Stimulated activated CD4-positive, alpha-beta T cell treated with anti-CD3 and anti-CD28 coated beads, Interleukin-4, amount 100 ng/mL, for 48 hours (primary cell): ENCODE measurements at places on chromosomes 12 and 14.
A peak's percentile ranks its signal among the peaks of the same experiment; 100 is the strongest.

GRCh38 chr12:68198507-68199086 lies 27.0 kb downstream of the IL26 start:
- no peak for DNase-seq

- no peak for DNase-seq
These were observed 93.2 kb downstream of the FBXW8 start for GRCh38 chr12:117003883-117004404.

- DNase-seq = no peak
These were observed 178.1 kb upstream of the NOVA1 start for GRCh38 chr14:26775765-26776563.

DNA sequence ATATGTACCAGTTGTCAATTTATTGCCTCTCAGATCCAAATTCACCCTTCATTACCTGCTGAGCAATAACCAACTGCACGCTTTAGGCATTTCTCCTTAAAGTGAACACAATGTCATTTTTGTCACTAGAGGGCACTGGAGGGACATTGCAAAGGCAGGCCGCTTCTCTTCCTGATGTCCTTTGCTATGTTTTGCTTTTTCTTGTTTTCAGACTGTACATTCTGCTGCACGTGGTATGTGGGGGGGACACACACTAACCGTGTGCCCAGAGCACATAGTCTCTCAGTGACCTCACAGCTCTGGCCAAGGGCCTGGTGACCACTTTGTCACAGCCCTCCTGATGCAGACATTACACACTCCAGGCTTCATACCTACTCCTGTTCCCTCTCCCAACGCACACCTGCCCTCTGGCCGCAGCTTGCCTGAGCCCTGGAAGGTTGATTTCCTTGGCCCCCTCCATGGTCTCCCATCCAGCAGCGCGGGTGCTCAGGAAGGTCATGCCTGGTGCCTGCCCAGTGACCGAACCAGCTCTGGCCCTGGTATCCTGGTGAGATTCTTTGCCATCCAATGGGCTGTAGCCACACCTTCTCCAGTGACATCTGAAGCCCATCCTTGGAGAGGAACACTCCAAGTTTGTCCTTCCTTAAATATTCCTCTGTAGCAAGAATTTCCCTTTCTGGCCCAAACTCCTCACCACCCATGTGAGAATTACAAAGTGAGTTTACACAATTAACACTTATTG lies 39.9 kb downstream of the MYO1H start:
- DNase-seq = no peak

GRCh38 chr12:2834581-2835491 lies at the start of gene NRIP2:
Gene NRIP2, minus strand, starts transcription at chr12:2835035. Its CDS starts 52 bp downstream, at chr12:2834983.
- DNase-seq = no peak

DNA sequence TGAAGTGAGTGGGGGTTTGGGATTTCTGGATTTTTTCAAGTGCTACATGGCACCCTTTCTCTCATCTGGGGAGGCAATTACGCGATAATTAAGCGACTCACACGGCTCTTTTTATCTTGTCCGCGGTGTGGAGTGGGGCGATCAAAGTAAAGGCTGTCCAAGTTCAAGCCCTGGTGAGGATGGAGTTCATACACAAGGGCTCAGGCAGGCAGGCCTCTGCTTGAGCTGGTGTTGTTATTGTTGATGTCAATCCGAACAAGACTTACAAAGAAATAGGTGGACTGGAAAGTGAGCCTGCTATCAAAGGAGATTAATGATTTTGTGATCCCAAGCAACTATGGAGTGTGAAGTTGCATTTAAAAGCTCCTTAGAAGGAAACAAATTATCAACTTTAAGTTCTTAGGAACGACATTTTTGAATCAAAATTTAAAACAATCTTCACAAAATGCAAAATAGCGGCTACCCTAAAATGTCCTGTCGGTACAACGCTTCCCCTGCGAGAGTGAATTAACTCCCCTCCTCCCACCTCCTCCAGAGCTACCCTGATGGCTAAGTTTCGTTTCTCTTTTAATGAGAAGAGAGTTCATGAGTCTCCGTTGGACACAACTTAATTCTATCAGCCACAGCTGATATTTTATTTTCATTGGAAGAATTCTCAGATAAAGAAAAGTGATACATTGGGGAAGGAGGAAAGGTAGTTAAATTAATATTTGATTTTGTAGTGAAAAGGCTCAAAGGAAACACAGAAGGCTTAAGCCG lies 5.9 kb downstream of the FOXA1 start:
- no peak for DNase-seq

DNA sequence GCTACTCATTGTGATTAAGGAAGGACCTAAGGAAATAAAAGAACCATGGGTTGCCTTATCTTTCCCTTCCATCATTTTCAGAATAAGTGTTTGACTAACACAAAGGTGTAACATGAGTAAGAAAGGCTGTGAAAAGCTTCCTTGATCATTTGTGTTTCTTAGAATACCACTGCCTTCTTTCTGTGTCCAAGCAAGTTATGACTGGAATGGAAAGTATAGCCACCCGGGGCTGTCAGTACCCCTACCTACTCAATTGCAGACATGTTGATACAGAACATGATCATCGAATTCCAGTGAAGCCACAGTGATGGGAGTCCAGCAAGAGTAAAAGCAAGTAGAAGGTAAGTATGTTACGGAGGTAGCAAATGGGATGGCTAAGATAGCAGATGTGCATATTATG lies 209.8 kb downstream of the PELI2 start:
- DNase-seq = no peak

- no peak for DNase-seq
These were observed 10.6 kb downstream of the AHNAK2 start for GRCh38 chr14:104967386-104968152.

DNA sequence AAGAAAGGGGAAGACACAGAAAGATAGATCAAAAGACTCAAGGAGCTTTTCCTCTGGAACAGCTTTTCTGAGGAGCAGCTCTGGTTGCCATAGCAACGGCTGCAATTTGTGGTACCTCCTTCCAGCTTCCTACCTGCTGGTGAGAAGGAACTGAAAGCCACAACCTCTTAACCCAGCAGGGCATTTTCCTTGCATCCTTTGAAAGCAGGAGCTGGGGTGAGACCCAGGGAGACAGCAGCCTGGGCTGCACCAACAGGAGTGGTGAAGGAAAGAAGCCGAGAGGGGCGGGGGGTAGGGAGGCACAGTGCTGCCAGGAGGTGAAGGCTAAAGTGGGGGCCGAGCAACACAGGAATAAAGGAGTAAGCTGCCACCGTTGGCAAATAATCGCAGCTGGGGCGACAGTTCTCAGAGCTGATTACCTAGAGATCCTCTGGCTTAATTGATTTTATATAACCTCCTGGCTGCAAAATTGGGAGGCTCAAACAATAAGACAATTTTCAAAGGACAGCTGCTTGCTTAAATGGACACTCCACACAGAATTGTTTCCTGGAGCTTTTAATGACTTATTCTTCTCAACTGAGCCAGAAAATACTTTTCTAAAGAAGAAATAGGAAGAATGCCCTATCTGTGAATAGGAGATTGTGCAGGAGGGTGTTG lies 129.4 kb downstream of the RPAP3 start:
- DNase-seq = no peak

GRCh38 chr14:54332490-54332889 lies 64.3 kb upstream of the CDKN3 start:
- no peak for DNase-seq

DNA sequence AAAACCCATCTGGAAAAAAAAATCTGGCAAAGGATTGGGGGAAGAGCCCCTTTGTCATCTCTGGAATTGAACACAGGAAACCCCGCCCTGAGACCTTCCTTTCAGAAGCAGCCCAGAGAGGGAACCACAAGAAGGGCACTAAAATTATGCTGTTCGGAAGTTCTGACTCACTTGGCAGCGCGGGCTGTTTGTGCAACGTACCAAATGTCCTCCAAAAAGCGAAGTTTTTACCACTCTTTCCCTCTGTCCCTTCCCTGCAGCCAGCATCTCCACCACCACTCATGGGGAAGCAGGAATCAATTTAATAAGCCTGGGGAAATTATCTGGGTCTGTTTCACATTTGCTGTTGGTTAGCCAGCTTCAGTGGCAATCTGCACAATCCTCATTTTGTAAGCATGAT lies 3.2 kb upstream of the SYNE3 start:
- DNase-seq = peak; percentile 65

GRCh38 chr12:91357381-91357780 lies 174.8 kb upstream of the DCN start:
- no peak for DNase-seq

GRCh38 chr12:20588042-20588441 lies 107.1 kb upstream of the SLCO1C1 start:
- no peak for DNase-seq

DNA sequence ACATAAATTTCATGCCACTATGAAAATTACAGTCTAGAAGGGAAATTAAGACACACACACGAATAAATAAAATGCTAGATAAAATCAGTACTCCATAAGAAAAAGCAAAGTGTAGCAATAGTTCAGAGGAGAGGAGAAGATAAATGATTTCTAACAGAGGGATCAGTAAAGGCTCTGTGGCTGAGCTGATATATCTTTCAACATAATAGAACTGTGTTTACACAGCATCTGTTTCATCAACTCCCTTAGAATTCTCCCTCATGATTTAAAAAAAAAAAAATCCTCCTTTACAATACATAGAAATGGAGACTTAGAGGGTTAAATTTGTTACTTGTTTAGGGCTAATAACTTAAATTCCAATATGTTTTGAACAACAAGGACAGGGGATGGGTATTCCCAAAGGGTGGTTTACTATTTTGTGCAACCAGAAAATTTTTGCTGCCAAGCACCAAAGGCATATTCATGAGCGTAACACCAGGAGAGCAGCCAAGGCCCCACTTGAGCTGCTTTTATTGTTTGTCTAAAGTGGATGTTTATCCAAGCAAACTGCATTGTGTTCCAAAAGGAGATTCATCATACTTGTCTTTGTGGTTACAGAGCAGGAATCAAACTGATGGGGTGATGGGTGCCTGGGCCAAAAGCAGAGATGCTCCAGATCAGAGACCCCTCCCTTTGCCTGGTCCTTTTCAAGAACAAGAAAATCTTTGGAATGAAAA lies 162.7 kb downstream of the BMP4 start:
- no peak for DNase-seq

GRCh38 chr12:29066011-29066588 lies 83.0 kb upstream of the FAR2 start:
- DNase-seq = no peak

DNA sequence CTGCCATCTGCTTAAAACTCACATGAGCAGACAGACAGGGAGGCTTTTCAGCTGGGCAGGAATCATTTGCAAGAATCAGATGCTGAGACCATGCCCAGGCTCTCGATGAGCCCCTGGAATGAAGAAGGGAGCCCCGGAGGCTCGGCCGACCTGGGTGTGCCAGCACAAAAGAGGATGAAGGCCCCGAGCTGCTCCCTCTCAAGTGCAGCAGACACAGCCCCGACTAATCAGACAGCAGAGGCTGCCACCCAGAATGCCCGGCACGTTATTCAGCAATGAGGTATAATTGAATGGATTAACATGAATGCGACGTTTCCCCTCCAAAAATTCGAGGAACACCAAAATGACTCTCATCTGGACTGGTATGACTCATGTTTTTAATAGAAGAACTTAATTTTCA lies 58.9 kb downstream of the BCL11B start:
- no peak for DNase-seq

DNA sequence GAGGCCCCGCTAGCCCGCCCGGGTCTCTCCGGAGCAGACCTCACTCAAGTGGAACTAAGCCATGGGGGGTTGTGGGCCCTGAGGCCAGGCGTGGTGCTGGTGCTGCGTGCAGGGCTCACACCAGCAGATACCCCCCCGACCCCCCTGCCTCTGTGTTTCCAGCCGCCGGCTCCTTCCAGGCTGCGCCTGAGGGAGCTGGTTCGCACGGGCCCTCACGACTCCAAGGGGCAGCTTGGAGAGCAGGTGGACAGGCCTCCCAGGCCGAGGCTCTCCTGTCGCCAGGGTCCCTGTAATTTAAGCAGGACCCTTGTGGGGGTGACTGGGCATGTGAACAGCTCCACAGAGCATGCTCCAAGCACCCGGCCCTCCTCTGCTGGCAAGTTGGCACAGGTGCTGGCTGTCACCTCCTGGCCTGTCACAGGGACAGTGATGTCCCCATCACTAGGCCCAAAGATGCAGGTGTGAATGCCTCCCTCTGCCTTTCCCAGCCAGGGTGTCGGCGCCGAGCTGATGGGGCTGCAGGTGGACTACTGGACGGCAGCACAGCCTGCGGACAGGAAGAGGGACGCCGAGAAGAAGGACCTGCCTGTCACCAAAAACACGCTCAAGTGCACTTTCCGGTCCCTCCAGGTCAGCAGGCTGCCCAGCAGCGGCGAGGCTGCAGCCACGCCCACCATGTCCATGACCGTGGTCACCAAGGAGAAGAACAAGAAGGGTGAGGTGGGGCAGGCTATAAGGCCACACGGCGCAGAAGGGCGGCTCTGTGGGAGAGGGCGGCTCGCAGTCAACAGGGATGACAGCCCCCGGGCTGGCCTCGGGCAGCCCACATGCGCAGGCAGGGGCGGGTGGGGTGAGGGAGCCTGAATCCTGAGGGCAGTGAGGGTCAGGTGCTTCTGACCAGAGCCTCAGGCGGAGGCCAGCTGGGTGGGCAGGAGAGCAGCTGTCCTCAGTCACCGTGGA lies 5.9 kb upstream of the TEX22 start:
- no peak for DNase-seq

GRCh38 chr14:22506778-22507351 lies 82.2 kb downstream of the DAD1 start:
- no peak for DNase-seq

GRCh38 chr12:71848212-71848611 lies 8.7 kb downstream of the TBC1D15 start:
- no peak for DNase-seq

DNA sequence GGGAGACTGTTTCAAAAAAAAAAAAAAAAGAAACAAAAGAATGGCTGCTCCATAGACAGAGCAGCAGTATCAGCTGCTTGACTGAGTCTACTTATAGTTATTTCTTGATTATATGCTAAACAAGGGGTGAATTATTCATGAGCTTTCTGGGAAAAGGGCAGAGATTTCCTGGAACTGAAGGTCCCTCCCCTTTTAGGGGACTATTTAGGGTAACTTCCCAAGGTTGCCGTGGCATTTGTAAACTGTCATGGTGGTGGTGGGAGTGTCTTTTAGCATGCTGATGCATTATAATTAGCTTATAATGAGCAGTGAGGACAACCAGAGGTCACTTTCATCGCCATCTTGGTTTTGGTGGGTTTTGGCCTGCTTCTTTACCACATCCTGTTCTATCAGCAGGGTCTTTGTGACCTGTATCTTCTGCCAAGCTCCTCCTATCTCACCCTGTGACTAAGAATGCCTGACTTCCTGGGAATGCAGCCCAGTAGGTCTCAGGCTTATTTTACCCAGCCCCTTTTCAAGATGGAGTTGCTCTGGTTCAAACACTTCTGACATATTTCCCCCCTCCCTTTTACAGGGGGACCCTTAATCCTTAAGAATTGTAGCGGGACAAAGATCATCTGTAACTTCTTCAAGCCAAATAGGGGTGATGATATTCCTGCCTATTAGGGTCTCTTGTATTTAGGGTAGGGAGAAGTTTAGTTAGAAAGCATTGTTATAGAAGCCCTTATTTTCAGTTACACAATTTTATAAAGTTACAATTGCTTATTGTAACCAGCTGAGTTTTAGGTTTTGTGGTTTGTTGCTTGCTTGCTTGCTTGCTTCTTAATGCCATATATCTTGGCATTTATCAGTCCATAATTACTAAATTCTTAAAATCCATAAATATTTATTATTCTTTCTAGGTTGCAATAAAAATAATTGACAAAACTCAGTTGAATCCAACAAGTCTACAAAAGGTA lies 42.5 kb downstream of the MARK3 start:
- no peak for DNase-seq
